Activated CD4-positive, alpha-beta T cell treated with anti-CD3 and anti-CD28 coated beads for 48 hours (primary cell): ENCODE measurements at places on chromosomes 5 and 9.

DNA sequence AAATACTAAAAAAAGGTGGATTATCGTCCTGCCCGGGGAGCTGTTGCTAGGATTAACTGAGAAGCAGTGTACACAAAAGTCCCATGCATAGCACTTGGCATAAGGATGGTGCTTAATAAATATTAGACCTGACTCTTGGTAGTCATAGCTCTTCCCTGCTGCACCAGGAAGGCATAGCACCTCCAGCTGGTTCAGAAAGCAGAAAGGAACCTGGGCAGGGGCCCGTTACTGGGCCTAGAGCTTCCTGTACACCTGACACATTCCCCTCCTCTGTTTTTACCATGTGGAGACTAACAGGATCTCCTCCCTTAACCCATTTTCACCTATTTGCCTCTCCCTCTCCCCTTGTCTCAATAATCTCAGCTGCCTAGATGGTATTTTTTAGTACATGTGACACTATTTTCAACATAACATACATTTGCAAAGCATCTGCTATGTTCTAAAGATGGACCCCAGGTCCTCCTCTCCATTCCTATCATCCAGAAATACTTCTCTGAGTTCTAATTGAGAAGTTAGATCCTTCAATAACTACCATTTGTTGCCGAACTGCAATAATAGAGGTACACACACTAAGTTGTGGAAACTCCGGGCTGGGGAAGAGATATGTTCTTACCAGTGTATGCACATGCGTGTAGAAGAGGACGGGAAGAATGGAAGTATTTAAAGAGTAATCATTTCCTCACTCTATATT is 3.2 kb upstream of the ANP32B start:
- DNase-seq = no peak

GRCh38 chr5:132663771-132664695 is 6.1 kb downstream of the IL13 start:
- no peak for DNase-seq

DNA sequence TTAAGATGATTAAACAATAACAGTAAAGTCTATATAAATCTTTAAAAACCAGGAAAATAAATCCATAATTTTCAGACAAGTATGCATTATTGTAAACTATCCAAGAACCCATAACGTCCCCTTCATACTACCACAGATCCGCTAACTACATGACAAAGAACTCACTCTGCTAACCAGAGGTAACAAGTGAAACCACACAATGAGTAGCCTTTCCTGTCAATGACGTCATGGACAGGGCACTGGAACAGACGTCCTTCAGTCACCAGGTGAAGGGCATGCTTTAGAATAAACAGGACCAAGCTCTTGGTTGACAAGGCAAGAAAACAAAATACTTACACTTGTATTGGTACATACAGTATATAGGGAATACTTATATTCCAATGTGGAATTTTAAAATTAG is 45.2 kb downstream of the RNF130 start:
- no peak for DNase-seq

GRCh38 chr9:133604214-133604613 is 5.0 kb downstream of the FAM163B start:
- DNase-seq = peak; percentile 41

GRCh38 chr5:42807722-42808447 is 3.8 kb downstream of the SELENOP start:
- DNase-seq = no peak

- no peak for DNase-seq
Observed at GRCh38 chr9:84866396-84867175, 197.1 kb downstream of the NTRK2 start.

DNA sequence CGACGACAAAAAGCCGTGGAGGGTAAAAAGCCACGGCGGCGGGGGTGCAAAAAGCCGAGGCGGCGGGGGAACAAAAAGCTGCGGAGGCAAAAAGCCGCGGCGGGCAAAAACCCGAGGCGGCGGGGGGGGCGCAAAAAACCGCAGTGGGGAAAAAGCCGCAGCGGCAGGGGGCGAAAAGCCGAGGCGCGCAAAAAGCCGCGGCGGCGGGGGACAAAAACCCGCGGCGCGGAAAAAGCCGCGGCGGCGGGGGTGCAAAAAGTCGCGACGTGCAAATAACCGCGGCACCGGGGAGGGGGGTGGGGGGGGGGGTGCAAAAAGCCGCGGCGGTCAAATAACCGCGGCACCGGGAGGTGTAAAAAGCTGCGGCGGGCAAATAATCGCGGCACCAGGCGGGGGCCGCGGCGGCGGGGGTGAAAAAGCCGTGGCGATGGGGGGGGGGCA is 511.5 kb downstream of the FOXD4L5 start:
- DNase-seq = no peak

DNA sequence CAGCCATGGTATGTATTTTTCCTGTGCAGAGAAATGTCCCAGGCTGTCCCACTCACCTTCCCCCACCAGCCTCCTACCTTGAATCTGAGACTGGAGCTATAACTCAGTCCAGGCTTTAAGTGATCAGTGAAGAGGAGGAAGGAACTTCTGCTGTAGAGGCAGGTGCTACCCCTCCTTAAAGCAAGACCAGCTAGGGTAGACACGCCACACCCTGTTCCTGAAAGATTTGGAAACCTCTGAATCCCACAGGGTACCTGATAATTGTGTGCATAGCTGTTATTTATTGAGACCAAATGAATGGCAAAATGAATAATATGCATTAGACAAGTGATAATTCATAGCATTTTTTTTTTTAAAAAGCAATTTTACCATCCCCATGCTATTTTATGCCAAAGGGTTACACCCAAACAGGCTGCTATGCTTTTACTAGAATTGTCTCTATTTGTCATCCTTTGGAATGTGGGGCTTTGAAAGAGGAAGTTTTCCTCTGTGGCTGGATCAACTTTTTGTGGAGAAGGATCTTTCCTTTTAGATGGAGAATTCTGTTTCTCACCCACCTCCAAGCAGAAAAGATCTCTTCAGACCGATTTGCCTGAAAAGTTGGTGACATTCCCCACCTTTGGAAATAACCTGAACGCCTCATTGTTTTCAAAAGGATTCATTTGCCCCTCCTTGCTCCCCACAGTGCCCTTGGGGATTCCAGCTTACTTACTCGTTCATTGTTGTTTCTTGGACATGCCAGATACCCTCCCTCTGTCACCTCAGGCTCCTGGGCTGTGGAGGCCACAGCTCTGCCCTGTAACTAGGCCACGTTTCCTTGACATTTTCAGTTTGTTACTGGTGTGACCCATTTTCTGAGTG is 248.7 kb downstream of the NR3C1 start:
- no peak for DNase-seq
